NCI-H187 treated with DMSO at 0.1 percent for 48 hours (cell line): ENCODE measurements at places on chromosomes 7 and 10.

DNA sequence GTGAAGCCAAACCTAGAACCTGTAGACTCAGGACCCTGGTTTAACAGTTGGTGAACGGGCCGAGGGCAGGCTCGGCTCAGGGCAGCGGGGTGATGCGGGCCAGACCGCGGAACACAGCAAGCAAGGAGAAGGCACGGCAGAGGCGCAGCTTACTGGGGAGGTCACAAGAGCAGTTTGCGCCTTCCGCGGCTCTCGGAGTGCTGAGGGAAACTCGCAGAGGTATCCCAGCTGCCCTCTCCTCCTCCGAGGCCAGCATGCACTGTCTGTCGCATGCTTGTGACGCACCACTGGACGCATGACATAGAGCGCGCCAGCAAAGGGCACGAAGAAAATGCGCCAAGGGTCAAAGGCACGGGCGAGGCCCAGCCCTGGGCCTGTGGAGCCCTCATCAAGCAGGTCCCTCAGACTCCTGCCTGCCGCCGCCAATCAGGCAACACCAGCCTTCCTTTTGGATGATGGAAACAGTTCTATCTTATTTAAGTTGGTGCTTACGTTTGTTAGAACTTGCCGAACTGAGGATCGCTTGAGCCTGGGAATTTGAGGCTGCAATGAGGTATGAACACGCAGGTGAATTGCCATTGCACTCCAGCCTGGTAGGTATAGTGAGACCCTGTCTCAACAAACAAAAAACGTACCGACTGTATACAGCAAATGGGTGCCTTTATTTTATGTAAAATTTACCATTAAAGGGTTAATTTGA, 574.3 kb upstream of the GHITM start:
- no peak for DNase-seq

DNA sequence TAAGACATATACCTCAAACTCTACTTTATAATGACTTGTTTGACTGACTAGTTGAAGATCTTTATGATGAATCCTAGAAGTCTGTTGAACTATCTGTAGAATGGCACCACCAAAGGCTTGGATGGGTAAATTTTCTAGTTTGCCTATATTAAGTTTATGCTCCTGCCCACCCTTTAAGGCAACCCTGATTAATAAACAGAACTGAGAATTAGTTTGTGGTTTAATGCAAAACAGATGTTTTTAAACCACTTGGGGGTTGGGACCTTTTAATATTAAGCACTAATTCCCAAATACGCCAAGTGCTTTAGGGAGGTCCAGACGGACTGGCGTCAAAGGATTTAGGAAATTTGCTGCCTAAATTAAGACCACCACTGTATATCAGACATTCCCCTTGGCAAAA, 20.5 kb downstream of the SMNDC1 start:
- DNase-seq = no peak

DNA sequence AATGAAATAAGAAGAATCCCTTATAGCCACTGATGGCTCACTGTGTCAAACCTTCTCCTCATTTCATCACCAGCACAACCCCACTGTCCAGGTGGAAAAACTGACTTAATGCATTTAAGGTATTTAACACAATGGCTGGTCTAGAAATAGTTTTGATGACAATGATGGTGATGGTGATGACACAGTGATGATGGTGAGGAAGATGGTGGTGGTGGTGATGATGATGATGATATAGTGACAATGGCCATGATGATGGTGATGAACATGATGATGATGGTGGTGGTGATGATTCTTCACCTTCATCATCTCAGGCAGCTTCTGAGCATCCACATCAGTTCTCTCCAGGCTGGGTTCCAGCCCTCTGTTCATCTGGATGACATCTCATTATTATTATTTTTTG, 186.6 kb downstream of the TCERG1L start:
- DNase-seq = no peak

GRCh38 chr7:126727930-126728391, 524.8 kb downstream of the GRM8 start:
- no peak for DNase-seq

DNA sequence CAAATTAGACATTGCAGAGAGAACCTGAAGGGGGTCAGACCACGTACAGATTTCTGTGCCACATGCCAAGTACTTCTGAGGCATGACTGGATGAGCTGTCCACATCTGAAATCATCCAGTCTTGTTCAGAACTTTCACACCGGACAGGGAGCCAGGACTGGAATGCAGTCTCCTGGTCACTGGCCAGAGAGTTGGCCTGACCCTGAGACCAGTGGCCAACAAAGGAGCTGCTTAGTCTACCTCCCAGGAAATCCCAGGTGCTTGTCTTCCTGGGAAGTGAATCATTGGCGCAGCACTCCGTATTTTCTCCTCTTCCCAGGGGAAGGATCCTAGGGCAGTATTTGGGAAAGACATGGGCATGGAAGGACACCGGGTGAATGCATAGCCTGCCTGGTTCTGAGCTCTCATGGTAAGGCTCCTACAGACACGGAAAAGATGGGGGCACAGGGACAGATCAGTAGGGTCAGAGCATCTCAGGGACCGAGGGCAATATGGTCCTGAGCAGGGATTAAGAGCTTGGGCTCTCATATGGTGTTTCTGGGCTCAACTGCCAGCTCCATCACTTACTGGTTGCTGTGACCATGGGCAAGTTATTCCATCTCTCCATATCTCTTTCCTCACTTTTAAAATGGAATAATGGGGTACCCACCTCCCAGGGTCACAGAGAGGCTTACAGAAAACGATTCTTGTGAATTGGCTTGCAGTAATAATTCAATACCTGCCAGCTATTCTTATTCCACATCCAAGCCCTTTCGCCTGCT, 1.3 kb upstream of the SCD start:
- DNase-seq = no peak
